ENCODE measurements at places on chromosomes 16 and 17.

DNA sequence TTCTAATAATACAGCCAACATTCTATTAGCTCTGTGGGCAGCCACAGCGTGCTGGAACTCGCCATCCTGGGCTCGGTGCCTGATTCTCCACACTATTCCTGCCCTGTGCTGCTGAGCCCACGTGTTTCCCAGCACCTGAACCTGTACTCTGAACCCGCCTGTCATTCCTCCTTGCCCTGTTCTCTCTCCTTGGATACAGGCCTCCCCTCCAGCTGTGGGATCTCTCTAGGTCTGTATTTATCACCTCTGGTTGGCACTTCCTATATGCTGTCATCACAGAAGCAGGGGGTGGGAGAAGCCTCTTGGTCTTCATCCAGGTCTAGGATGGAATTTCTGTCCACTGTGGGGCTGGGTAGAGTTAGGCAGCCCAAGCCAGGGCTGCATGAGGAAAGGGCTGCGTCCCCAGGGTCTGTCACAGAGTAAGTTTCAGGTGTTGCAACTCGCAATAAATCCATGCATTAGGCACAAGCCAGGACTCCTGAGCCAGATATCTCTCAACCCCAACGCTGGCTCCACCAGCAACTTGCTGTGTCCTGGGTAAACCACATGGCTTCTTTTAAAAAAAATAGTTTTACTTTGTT lies 56.0 kb downstream of the ABAT start:
- no peak for DNase-seq

DNA sequence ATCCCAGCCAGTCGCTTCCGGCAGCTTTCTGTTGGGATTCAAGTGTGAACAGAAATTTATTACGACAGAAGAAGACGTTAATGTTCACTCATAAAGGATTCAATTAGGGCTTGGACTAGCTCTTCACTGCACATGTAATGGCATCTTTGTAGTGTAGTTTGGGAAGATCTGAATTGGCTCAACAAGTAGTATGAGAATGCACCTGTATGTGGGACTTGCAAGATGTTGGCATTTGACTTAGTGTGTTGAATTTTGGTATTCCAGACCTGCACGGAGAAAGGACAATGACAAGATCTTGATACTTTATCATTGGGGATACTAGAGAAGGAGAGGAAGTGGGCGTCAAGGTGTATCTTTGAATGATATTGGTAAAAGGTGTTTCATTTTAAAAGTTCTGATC lies 1.2 kb downstream of the PSMD11 start:
- no peak for DNase-seq

DNA sequence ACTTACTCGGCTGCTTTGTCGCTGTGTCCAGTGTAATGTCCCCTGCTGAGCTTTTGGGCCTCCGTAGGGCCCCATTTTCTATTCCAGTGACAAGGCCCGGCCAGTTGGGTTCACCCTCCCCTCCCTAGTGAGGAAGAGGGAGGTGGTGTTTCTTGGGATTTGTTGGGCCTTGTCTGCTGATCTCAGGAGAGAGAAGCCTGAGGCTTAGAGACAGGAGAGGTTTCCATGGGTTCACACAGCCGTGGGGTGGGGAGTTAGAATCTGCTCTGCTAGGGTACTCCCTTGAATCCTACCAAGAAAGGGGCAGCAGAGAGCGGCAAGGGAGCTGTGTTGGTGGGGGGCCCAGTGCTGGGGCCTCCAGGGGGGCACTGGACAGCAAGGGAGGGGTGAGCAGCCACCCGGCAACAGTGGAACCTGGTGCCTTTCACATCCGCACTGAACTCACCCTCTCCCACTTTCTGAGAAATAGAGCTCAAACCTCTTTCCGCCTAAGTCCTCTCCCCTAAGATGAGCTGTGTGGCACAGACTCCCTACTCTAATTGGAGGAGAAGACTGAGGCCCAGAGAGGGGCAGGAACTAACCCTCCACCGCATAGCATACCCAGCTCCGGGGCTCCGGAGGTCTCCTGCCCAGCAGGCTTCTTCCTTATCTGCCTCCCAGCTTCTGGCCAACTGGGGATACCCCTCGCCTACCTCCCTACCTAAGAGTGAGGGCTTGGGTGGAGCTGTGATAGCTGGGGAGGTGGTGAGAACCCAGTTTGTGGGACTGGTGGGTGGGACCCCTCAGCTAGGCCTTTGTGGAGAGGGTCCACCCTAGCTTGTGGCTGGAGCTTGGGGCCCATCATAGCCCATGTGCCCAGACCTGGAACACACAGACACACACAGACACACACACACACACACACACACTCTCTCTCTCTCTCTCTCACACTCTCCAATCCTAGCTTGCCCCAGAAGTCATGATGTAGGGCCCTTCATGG lies 6.8 kb downstream of the TBKBP1 start:
- no peak for DNase-seq

- peak; percentile 95 for DNase-seq
Measured at GRCh38 chr17:47720754-47721533, 12.1 kb upstream of the TBX21 start.
